ENCODE measurements at places on chromosomes 12 and 14.

GRCh38 chr14:64292197-64292596 is 2.0 kb downstream of the ESR2 start:
- DNase-seq = no peak

DNA sequence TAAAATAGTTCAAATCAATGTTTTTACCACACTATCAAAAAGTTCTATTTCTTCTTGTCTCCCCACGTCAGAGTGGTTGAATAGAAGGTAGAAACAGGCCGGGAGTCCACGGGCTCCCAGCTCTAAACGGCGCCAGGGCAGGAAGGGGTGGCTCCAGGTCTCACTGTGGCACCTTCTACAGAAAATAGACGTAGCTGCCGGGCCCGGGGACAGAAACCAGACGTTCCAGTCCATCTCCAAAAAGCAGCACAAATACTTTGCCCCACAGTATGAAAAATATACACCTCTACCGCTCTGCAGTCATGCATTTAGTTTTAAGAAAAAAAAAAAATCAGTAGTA is 30.9 kb downstream of the CCNK start:
- DNase-seq = no peak

DNA sequence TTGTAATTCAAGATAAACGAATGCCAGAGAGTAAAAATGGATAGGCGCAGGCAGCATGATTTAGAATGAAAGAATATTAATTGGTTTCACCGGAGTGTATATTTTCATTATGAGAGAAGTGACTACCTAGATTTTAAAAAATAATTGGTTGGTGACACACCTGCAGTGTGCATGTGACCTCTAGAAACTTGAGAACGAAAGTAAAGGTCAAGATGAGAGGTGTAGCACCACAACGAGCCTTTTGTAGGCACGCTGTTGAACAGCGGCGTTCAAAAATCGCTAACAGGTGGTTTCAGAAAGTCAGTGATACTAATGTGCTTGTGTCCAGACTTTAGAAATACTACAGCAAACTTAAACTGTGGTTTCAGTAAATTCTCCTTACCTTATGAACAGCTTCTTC is 123.8 kb downstream of the NPAS3 start:
- no peak for DNase-seq

DNA sequence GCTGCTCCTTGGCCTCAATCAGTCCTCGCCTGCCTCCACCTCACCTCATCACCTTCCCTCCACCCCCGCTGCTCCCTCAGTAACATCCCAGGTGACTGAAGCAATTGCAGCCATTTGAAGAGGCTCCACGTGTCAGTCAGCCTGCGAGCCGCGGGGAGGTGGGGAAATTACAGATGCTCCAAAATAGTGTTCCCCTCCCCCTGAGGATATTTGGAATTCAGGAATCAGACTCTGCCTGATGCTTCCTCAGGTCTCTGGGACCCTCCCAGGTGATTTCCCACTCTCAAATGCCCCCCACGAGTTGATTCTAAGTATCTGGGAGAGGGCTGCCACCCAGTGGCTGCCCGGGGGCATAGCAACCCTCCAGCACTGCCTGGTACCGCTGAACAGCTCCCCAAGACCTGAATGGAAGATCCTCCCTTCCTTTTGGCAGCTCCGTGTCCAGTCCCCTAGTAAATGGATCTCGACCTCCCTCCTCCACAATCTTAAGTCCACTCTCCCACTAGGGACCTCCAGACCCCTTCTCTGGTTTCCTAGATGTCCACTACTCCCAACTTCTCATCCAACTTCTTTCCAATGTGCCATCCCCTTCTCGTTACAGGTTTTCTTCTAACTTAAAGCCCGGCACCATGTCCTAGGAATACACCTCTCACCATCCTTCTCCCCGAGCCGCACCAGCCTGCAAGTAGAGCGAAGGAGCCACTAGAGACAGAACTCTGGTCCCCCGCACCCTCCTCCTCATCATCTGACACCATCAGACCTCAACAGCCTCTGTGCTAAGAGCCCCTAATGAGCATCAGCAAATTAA is 1.4 kb upstream of the ASIC1 start:
- DNase-seq = no peak

GRCh38 chr14:89672636-89673511 is 255.8 kb upstream of the FOXN3 start:
- no peak for DNase-seq

- peak; percentile 25 for DNase-seq
Observed at GRCh38 chr12:122003651-122004611, 17.8 kb upstream of the BCL7A start.

DNA sequence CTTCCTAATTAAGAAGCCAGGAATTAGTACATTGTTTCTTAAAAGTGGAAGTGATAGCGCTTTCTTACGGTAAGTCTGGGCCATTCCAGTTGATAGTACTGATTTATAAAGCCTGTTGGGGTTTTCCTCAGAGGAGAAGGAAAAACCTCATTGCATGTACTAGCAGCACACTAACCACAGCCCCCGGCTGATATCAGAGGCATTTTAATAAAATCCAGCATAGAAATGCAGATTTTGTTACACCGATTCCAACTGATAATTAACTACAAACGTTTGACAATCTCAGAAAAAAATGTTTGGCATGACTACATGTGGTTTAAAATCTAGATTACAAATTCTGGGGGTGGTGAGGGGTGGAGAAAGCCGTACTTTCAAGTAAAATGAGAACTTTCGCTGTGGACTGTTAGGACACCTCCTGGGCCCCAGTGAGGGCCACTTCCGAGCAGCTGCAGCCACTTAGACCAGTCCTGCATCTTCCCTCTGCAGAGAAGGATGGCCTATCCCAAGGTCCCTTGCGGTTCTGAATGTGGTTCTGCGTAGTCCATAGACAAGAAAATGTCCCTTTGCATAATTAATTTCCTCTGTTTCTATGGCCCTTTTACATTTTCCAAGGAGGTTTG is 374.4 kb downstream of the NUAK1 start:
- DNase-seq = no peak

- no peak for DNase-seq
Observed at GRCh38 chr12:67916266-67916970, 72.8 kb upstream of the IFNG-AS1 start.

DNA sequence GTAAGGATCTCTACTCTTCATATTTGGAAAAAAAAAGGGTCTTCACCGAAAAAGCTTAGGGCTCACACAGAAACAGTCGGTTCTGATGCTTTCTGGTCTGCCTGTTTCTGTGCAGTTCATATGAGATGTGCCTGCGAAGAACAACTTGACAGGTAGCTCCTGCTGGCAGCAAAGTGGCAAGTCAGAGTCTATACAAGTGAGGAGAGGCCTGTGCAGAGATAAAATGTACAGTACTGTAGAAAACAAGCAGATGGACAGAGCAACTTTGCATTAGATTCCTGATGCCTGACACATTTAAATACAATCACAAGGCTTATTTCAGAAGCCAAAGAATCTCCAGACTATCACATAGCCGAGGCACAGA is 936.0 kb downstream of the DIO2 start:
- DNase-seq = no peak

GRCh38 chr12:51281202-51281924 is 11.1 kb upstream of the SMAGP start:
- no peak for DNase-seq
